ENCODE measurements at places on chromosomes 2 and 18.

DNA sequence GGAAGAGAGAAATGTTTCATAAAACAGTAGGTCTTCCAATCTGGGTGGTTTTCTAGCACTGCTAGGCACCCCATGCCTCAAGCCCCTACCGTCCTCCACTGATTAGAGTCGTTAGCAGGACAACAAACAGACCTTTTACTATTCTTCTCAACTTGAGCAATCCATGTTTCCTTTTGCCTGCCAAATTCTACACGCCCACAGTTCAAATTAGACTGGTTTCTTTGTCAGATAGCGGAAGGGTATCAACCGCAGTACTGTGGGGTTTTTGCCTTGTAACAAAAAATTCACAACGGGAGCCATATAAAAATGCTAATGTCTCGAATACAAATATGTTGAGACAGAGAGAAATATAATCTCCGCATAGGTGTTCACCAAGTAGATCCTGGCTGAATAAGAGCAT, 59.9 kb downstream of the VIT start:
- DNase-seq, result no peak

DNA sequence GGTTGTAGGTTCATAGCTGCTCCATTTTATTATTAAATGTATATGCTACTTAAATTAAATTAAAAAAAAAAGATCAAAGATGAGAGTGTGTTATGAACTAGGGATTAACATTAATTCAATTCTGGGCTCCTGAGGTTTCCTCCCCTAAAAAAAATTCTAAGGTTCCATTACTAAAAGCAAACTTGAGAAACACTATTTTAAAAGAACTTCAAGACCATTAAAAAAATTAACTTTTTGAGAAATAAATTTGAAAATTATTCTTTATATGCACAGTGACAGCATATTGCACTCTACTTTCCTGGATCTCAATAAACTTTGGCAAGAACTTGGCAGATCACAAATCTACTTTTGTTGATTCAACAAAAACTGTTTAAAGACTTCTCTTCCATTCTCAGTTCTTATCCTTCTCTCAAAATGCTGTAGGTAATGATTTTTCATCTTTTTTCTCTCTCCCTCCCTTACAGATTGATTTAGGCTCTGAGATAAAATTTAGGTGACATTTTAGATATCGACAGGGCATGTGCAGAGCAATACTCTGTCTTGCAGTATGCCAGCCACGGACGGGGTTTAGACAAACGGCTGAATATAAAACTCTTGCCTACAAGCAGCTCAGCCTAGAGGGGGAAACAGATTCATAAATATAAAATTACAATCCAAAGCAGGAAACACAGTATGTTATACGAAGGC, 592 bp upstream of the MARS2 start:
- DNase-seq, result no peak

DNA sequence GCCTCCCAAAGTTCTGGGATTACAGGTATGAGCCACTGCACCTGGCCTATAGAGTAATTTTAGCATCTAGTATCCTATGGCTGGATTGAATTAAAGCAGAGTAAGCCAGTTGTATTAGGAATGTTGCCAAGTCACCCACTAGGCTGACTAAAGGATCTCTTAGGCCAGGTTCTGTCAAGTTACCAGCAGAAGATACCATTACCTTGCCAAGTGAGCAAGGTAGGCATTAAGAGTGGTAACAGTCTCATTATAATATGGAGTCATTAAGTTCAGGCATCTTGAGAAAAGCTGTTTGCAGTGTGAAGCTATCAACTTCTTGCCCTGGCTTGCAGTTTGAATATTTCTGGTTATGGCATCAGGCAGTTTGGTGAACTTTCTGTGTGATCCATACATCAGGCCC, 37.0 kb upstream of the MTCL1 start:
- no peak for DNase-seq

DNA sequence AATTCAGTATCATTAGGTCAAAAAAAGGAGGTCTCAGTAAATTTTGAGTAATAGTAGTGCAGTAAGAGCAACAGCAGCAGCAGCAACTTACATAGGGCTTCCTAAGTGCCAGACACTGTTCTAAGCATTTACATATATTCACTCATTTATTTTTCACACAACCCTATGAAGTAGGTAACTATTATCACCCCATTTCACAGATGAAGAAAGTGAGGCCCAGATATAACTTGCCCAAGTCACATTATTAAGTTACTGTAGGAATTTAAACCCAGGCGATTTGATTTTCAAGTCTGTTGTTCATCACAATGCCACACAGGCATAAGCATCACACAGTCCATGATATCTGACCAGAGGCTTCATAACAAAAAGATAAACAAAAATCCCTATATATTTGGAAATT, 90.2 kb upstream of the DTNB start:
- no peak for DNase-seq

DNA sequence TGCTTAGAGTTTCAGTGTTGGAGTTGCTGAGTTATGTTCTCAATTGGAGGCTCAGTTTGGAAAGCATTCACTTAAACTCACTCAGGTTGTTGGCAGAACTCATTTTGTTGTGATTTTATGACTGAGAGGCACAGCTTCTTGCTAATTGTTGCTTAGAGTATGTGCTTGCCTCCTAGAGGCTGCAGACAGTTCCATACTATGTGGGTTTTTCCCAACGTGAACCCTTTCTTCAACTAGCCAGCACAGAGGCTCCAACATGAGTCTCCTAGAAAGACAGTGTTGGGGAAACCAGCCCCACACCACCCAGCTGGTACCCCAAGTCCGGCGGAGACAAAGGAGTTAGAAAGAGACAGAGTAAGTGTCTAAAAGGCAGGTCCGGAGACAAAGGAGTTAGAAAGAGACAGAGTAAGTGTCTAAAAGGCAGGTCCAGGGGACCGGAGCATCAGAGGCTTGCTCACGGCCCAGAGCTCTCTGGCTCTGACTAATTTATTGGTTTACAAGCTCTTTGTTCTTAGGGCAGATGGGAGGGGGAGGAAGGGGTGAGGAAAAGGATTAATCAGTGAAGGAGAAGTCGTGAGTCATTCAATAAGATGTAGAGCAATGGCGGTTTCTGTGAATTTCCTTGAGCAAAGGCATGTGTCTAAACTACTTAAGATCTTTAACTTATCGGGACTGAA, 999.7 kb upstream of the LRRTM1 start:
- no peak for DNase-seq

DNA sequence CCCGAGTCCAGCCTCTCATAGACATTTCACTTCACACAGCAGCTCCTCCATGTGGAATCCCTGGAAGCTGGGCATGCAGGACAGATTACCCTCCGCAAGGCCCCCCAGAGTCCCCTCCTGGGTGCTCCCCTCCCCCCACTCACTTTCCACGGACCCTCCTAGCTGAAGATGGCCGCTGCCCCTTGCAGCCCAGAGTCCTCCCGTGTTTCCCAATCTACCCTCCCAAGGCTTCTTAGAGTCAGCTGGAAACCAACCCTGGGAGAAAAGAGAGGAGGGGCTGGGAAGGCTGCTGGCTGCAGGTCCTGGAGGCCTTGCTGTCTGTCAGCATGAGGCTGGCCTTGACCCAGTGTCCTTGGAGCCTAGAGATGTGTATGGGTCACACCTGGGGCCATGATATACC, 49.0 kb upstream of the HAAO start:
- DNase-seq, result no peak

GRCh38 chr18:37567061-37567993, 1.7 kb upstream of the CELF4 start:
- DNase-seq, result no peak

GRCh38 chr18:6254456-6254855, 160.3 kb downstream of the L3MBTL4 start:
- no peak for DNase-seq

DNA sequence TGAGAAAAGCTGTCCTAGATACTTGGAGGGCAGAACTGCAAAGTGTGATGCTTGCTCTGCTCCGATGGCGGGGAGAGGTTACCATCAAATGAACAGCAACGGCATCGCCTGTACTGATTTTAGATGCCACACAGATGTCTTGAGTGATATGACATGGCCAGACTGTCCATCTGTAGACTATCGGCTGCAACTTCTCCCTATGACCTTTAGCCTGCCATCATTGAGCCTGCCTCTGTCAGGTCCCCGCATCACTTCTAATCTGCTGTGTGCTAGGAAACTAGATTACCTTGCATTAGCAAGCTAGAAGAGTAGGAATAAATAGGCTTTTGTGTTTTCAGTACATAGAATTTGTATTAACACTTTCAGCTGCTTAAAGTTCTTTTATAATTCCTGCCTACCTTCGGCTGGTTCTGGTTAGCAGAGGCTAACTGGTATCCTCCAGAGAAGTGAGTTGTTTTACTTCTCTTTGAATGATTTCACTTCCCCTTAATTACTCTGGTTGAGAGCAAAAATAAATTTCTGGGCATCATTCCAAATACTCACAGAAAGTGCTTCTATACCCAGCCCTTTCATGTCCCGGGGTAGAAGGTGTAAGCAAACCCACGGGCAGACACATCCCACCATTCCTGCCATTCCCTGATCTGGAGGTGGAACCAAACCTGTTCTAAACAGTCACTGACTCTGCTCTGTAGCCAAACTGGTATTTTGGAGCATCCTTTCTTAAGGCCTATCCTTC, 24.0 kb downstream of the GAREM2 start:
- DNase-seq, result no peak

GRCh38 chr2:145016711-145017110, 496.8 kb upstream of the ZEB2 start:
- DNase-seq, result no peak

- DNase-seq, result no peak
Measured at GRCh38 chr2:397926-398325, 110.0 kb upstream of the ALKAL2 start.

GRCh38 chr2:46236876-46237859, 60.0 kb upstream of the EPAS1 start:
- DNase-seq, result no peak

DNA sequence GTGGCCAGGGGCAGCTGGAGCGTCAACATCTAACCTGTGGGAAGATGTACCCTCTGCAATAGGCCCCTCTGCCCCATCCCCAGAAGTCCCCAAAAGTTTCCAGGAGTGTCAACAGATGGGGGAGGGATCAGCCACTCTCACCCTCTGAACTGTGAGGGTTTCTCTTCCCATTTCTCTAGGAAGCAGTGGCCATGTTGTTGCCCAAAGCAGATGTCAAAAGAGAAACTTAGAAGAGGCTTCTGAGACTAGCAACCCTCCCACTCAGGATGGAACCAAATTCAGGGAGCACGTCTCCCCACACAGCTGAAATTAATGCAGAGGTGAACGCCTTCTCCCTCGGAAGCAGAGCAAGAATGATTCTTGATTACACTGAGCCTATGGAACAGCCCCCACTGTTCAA, 70.3 kb downstream of the ARL4C start:
- no peak for DNase-seq

DNA sequence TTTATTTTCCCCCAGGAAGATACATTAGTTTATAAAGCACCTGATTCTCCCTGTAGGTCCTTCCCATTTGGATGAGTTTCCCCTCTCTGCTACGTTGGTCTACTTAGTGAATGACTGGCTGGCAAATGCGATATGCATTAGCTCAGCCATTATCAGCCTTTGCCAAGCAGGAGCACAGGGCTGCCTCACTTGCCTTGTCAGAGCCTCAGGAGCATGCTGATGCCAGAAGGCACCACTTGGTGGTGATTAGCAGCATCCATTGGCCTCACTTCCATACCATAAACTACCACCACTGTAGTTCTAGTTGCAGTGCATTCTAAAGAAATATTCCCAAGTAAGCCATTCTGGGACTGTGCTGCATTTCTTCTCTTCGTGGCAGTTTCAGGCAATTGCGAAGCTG, 442.8 kb upstream of the CHST9 start:
- DNase-seq, result no peak

DNA sequence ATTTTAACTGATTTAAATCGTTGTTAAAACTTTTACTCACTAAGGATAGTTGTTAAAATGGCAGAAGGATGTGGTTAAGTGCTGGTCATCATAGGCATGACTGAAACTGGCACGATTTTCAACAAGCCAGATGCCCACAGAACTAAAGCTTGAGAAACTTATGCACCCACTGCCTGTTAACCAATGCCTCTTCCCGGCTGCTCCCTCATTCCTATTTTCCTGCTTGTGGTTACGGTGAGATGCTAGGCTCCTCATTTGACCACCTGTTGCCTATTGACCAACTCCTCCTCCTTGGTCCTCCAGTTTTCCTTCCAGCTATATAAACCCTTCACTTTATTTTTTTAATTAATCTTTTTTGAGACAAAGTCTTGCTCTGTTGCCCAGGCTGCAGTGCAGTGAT, 238.7 kb downstream of the TFCP2L1 start:
- no peak for DNase-seq

DNA sequence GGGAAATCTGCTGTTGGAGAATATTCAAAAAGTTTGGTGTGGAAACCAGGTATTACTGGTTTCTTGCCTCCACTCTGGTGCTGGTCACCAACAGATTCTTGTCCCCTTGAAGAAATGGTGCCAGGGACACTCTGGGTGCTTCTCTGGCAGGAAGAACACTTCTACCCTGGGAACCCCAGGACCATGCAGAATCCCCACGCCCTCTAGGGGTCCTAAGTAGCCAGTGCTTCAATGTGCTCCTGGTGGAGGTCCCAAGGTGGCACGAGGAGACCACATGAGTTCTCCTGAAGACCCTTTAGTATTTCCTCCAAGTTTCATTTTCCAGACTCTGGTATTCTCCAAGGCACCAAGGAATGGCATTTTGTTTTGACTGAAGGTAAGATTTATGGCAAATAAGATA, 380.6 kb downstream of the TSN start:
- DNase-seq, result no peak

DNA sequence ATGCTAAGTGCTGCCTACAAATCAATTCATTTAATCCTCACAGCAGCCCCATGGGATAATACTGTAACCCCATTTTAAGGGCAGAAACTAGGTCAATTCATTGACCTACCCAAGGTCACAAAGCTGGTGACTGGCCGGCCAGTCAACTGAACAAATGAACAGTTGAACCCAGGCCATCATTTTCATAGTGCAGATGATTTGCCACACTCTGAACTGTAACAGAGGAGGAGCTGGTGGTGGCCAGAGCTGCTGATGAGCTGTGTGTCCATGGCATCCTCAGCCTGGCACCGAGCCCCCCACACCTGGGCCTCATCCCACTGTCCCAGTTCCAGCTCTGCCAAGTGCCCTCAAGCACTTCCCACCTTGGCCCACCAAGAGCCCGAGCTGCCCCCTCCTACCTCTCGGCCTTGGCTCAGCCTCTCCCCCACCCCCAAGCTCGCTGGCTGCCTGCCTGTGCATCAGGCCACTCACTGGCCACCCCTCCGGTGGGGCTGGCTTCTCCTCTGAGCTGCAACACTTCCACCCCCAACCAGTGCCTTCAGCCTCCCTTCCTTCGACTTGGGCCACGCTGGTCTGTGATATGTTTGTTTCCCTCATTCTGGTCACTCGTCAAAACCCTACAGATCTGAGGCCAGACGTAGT, 58.4 kb downstream of the ATOH8 start:
- no peak for DNase-seq

DNA sequence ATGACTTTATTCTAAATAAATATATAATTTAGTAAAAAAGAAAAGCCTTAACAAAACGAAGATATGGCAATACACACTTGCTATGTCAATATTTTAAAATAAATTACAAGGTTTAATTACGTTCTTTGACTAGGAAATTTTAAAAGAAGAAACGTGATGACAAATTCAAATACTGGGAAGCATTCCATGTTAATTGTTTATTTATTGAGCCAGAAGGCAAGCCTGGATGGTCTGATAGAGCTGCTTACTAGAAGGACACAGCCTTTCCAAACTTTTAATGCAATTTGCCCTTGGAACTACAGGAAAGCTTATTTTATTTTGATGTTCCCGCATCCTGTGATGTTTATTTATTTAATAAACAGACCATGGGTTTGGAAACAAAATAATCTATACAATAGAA, 33.4 kb upstream of the DSEL start:
- no peak for DNase-seq

All from stimulated activated naive B cell treated with anti-CD40 and anti-IgM and Interleukin-4, amounts not matched to agents 10 μg/mL and 1 μg/mL and 100 μg/mL, for 72 hours (primary cell).